ENCODE measurements at places on chromosomes 11 and 22.

- DNase-seq = no peak
Measured at GRCh38 chr22:46736705-46737104, 1.3 kb downstream of the CERK start.

DNA sequence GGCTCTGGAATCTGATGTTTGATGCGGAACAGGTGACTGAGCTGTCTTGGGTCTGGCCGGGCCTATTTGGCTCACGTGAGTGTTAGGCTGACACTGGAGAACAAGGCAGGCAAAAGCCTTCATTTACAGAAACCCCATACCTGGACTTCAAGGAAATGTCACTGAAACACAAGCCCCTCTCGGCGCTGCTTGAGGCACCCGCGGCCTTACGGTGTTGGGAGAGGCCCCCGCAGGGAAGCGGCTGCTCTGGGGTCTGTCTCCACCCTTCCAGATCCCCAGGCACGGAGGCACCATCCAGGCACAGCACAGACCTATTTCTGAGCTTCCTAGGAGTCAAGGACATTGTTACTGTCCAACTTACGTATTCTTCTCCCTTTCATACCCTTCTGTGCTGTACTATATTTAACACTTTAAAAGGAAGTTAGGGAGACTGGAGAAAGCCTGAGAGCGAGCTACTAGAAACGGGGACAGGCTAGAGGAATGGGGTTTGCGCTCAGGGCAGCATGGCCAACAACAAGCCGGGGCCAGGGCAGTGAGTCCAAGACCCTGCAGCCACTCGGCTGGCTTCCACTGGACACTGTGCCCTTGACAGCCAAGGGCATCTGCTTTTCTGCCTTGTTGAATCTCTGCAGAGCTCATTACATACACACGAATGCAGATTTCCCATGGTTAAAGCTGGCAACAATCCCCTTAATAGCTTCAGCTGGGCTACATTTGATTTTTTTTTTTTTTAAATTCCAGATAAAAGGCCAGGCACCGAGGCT is 23.8 kb downstream of the DRD4 start:
- no peak for DNase-seq

DNA sequence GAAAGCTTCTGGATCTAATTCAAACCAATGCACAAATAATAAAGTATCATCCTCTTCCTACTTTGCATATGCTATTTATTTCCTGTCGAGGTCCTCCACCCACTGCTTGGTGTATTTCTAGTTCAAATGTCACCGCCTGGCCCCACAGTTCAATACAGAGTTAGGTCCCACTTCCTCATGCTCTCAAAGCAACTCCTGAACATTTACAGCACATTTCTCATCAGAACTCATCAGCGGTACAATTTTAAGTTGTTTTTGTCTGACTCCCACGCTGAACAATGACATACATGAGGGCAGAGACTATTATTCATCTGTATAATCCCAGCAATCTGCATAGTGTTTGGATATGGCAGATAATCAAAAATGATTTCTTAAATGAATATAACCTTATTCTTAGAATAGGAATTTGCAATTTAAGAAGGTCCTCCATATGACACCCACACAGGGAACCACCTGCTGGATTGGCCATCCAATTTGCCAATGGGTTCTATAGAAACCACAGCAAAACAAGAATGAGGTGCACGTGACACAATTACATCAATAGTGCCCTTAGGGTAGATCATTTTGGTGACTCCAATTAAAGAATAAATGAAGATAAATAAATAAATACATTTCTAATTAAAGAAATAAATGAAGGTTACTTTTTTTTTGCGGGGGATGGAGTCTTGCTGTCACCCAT is 54.2 kb downstream of the SLC25A17 start:
- DNase-seq = no peak

- DNase-seq = no peak
Measured at GRCh38 chr11:39221550-39222138, 2237.8 kb downstream of the LRRC4C start.

DNA sequence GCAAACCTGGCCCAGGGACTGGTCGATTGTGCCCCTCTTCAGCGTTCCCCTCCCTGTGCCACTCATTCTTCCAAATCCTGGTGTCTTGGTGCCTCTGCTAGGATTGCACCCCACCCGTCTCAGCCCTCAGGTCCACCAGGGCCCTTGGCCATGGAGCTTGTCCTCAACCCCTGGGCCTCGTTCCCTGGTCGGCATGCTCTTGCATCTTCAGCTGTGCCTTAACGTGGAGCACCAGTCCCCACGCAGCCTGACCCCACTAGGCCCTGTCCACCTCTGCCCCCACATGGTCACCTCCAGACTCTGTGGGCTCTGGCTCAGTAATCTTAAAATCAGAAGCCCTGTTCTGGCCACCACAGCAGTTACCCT is 61.1 kb downstream of the OSBP2 start:
- DNase-seq = no peak

DNA sequence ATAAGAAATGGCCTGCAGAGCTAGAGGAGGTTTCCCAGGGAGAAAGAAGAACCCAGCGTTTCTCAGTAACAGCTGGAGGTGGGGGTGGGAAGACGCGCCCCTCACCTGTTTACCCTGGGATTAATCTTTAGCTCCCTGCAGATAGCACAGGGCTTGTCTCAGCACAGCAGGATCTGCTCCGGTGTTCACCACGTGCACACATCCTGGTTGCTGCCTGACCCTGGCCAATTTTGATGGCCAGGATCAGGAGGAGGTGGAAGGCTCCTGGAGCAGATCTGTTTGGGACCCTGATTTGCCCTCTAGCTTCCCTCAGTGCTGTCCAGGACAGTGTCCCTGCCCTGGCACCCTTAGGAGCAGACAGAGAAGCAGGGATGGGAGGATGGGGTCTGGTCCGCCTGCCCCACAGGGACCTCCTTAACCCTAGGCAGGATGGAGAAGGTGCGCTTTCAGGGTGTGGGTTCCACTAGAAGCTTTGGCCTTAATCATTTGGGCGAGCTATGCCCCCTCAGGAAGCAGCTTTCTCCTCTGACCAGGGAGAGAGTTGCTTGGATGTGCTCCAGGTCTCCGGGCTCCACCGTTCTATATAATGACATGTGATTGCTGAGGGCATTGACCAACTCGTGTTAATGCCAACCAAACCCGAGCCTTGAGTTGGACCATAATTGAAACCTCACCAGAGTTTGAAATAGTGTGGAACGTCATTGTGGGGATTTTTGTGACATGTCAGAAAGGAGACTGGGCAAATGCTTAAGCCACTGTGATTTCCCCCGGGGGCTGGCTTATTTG is 19.3 kb downstream of the UPB1 start:
- DNase-seq = no peak

GRCh38 chr11:79201677-79202347 is 239.0 kb downstream of the TENM4 start:
- DNase-seq = no peak
